Naive thymus-derived CD8-positive, alpha-beta T cell (primary cell): ENCODE measurements at places on chromosomes 1 and 21. TPM values are rescaled to one million over a fixed set of nuclear protein-coding genes. Genes with fewer than 3 reads are reported as not detected.

BEND5 gene
- 12.8 TPM for total RNA-seq

FALEC gene
- 1.9 TPM for total RNA-seq

ZFYVE9 gene
- 12.8 TPM for total RNA-seq

PIGV gene
- total RNA-seq = 27.2 TPM

SORT1 gene
- 2.5 TPM for total RNA-seq

DNA sequence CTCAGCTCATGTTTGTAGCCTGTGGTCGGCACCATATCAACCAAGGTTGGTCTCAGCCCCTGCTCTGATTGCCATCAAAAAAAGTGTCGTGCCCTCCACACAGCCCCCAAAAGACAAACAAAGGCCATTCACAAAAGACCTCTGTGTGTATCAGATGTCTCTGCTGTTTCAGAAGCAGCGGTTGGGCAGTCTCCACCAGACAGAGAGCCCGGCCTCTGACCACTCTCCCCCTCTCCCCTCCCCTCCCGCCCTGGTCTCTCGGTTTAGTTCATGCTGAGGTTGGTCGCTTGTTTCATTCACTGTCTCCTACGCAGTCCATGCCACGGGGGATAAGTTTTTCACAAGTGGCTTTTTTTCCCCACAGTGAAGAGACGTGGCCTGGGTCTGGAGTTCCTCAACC, 27.1 kb downstream of the ACTA1 start:
- no peak for DNase-seq

DNA sequence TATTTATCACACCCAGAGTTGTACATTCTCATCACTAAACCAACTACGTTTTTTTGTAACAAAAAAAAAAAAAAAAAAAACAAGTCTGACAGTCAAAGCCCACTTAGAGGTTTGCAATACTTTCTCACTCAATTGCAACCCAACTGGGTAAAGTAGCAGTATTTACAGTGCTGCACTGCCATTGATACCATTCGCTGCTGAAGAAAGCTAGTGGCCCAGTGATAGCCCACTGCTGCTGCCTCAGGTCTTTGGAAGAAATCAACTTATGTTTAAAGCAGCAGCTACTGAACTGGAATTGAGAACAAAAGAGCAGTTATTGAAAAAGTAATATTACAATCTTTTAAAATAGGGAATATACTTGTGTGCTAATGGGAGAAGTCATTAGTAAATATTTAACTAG, 2.7 kb downstream of the HNRNPU start:
- no peak for DNase-seq

DNA sequence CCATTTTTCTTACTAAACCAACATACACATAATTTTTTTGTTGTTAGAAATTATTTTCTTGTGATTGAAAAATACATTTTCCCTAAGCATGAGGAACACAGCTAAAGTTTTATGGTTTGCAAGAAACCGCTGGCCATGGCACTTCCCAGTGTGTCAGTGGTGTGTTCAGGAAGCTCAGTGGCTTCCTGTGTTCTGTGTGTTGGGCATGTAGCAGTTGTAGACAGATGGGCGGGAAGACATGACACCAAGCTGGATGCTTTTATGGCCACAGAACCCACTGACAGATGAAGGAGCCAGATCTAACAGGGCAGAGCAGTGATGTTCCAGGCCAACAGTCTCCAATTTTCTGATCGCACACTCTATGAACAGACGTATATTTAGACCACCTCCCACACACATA, 119.8 kb downstream of the GALNT2 start:
- no peak for DNase-seq

- DNase-seq = no peak
These were observed 60.8 kb downstream of the BEND5 start for GRCh38 chr1:48715921-48716320.

DNA sequence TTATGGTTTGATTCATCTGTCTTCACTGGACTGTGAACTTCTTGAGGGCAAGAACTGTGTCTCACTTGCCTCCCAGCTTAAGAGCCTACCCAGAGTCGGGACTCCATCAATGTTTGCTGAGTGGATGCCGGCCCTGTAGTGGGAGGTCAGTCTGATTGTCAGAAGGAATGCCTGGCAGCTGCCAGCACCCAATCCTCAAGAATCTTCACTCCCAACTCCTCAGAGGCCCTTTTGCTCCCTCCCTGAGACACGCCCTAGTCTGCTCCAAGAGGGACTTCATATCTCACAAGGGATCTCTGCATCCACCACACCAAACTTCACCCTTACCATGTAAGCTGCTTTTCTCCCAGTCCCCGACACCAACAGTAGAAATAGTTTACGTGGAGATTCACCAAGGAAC, 15.2 kb upstream of the KDM4A start:
- DNase-seq = no peak

DNA sequence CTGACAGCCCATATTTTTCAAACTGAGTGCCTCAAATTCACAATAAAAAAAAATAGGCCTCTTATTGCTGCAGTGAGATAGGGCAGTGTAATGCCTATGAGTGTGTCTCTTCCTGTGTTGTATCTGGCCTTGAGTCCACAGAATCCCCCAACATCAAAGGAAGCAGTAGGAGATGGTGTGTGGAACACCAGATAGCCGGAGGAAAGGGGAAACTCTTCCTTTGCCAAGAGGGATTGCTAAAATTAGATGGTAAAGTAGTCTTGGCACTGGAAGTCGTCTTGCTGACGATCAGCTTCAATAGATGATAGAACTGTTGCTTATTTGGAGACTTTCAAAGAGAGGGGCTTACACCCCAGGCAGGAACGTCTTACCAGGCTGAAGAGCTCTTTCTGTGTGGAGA, 51.8 kb downstream of the RUNX1 start:
- no peak for DNase-seq

DNA sequence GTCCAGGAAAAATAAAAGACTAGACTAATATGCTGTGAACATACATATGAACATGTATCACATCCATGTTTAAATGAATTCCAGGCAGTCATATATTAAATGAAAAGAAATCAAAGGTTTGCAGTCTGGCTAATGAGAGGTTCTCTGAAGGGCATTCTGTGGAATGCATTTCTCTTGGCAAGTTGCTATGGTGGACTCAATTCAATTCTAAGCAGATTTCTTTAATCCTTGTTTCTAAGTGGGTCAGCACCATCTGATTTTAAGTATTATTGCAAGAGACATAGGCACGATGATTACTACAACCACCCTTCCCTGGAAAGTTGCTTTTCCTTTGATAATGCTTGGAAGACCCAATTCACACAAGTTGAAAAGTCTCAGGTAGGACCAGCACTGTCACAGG, 23.9 kb upstream of the ABCA4 start:
- no peak for DNase-seq

GRCh38 chr1:32873484-32873883, 2.8 kb upstream of the FNDC5 start:
- no peak for DNase-seq

GRCh38 chr1:25715888-25716287, 84.1 kb upstream of the SELENON start:
- DNase-seq = no peak
